ENCODE measurements at places on chromosomes 12 and 14.

DNA sequence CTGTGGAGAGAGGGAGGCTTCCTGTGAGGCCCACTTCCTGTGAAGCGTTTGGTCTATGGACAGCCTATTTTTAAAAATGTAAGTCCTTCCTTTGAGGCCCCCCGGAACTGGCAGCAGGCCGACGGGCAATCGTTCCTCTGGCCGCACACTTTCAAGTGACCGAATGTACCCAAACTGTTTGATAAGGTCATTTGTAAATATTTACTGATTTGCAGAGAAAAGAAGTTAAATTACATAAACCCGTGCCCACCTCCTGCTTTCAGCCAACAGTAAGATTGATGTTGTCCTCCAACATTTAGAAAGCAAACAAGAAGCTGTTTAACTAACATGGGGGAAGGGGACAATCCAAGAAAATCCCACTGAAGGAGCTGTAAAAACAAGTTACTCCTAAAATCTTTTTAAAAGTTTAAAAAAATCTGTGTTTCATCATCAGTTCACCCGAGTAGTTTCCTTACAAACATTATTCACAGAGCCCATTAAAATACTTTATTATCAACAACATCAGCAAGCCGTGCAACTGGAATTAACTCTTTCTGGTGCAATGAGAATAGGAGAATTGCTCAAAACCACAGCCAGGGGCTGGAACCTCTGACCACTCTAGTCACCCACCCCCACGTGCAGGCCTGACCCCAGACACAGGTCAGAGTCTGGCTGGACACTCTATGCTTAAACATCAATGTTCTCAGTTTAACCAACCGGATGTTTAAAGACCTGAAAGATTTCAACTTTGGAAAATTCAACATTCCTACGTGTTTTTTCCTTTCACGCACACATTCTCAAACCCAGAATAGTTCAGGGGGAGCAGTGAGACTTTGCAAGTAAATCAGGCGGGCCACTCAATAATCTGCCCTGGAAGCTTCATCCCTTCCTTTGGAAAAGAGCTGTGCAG is 65.3 kb downstream of the FOXN3 start:
- no peak for DNase-seq

DNA sequence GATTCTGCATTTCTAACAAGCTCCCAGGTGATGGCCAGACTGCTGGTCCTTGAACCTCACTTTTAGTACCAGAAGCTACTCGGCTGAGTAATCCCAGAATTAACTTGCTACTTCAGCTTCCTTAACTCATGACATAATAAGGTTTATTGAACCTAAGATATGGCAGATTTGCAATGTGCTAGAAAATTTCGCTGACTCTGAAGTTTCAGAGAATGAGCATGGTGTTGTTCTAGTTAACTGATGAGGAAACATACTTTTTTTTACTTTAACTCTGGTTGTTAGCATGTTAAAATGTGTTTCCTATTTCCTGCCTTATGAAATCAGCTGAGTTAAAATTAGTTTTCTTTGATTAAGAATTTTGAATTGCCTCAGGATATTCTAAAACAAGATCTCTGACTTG is 23.1 kb upstream of the COX16 start:
- no peak for DNase-seq

GRCh38 chr12:105477873-105478272 is 147.4 kb downstream of the C12orf75 start:
- DNase-seq = no peak

GRCh38 chr12:119704065-119704747 is 36.3 kb downstream of the PRKAB1 start:
- DNase-seq = no peak

- DNase-seq = no peak
Measured at GRCh38 chr12:48349471-48349870, 1.2 kb downstream of the ZNF641 start.

DNA sequence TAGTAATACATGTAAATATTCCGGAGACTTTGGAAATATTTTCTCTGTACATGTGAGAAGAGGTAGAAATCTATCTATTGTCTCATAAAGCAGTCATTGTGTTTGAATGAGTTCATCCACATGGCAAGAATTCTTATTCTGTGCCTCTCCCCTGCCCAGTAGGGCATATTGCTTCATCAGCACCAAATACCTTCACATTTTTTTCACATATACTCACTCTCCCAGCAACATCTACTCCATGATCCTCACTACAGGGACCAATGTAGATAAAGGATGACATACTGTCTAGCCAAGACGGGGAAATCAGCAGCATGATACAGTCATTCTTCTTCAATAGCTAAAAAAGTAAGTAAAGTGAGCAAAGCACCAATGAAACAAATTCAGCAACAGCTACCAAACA is 1.3 kb upstream of the TAS2R14 start:
- DNase-seq = no peak
